ENCODE measurements at places on chromosomes 3 and 15. TPM values are rescaled to one million over a fixed set of nuclear protein-coding genes. Genes with fewer than 3 reads are reported as not detected.
A peak's percentile ranks its signal among the peaks of the same experiment; 100 is the strongest.

The SV2B gene
- 10.3 TPM for total RNA-seq

The ANKRD34C gene
- not detected for total RNA-seq

The GLDN gene
- total RNA-seq: 0.48 TPM

The AADAC gene
- total RNA-seq: 0.95 TPM

The C15orf62 gene
- not detected for total RNA-seq

The AADACL2 gene
- not detected for total RNA-seq

The FGF12 gene
- 0.32 TPM for total RNA-seq

The MME gene
- total RNA-seq: 0.82 TPM

The GOLGA8R gene
- 3.7 TPM for total RNA-seq

The GOLGA8S gene
- total RNA-seq: not detected

DNA sequence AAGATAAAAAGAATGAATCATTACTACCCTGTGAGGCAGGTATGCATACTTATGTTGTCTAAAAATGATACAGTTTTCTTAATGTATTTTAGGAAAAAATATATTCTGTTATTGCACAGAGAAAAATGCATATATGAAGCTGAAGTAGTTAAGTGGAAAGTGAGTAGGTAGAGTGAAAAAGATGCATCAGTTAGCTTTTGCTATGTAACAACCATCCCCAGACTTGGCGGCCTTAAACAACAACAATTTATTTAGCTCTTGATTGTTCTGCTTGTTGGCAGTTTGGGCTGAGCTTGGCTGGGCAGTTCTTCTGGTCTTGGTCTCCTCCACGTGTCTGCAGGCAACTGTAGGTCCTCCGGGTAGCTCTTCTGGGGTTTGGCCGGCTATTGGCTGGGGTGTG, 45.7 kb downstream of the SLC6A6 start:
- no peak overlapping the region for H3K4me3 ChIP-seq
- H3K36me3 ChIP-seq: no peaks in the 10 kb centered on the region
- DNase-seq: no peak
- peaks cover 12% of the 10 kb centered on the region for H3K4me1 ChIP-seq

DNA sequence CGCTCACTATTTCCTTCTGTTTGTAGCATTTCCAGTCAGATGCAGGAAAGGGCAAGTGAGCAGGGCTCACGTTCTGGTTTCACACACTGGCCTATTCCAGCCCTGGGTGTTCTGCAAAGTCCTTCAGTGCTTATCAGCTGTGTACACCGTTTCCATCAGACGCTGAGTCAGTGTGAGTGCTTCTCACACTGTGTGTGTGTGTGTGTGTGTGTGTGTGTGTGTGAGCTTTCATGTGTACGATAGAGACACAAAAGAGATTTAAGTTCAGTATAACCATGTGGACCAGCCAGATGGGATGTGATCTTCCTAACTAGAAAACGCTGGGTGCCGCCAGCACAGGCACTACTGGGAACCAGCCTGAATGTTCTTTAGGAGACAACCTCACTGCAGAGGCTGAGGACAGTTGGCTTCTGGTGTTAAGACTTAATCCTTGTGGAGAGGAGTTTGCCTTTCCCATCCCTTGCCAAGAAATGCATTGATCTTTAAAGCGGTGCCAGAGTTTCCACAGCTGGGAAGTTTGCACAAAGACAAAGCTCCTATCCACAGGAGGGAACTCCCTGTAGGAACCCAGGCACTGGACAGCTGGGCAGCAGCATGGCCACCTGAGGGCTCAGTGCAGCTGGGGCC, 3.9 kb upstream of the CHSY1 start:
- no peak overlapping the region for H3K4me3 ChIP-seq
- H3K27ac ChIP-seq: no peak overlapping the region

DNA sequence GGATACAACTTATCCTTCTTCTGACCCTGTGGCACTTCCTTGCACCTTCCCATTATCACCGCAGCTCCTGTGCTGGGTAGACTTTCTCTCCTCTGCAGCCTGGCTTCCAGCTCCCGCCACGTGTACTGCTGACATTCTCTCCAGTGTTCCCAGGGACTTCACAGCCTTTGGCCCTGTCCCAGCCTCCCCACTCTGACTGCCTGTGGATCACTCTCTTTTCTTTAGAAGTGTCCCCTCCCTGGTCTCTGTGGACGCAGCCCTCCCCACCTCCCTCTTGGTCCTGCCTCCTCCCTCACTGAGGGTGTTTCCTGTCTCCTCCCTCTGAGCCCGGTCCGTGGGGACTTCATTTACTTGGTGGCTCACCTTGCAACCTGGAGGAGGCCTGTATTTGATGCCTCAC, 17.4 kb downstream of the PDIA5 start:
- no peaks in the 10 kb centered on the region for H3K36me3 ChIP-seq
- peaks cover 67% of the 10 kb centered on the region for H3K4me1 ChIP-seq
- no peak overlapping the region for H3K4me3 ChIP-seq
- H3K27ac ChIP-seq: peak overlapping the region; percentile 64
- H3K27me3 ChIP-seq: no peaks in the 10 kb centered on the region
- DNase-seq: no peak

DNA sequence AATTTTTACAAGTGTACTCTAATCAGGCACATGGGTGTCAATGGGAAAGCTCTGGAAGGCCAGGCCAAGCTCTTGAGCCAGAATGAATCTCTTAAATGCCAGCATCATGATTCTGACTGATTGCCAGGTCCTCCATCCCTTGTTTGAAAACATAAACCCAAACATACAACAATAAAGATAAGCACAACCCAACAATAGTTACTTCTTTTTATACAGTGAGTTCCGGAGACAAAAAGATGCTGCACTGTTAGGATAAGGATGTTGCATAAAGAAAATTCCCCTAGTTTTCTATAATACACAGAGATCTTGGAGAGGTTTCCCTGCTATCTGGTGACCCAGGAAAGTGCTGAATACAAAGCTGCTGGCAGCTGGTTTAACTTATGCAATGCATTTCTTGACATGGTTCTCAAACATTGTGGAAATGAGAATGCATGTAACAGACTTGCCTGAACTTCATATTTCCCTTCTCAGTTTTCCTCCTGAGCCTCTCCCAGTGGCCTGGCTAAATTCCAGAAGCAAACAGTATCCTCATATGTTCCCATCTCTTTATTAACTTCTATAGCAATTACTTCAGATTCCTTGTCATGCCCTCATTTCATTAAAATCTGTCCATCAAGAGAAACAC, 180.1 kb upstream of the PRICKLE2 start:
- no peaks in the 10 kb centered on the region for H3K27me3 ChIP-seq
- H3K36me3 ChIP-seq: no peaks in the 10 kb centered on the region
- no peak overlapping the region for H3K4me3 ChIP-seq
- no peak for DNase-seq
- no peaks in the 10 kb centered on the region for H3K4me1 ChIP-seq
- no peak overlapping the region for H3K27ac ChIP-seq

DNA sequence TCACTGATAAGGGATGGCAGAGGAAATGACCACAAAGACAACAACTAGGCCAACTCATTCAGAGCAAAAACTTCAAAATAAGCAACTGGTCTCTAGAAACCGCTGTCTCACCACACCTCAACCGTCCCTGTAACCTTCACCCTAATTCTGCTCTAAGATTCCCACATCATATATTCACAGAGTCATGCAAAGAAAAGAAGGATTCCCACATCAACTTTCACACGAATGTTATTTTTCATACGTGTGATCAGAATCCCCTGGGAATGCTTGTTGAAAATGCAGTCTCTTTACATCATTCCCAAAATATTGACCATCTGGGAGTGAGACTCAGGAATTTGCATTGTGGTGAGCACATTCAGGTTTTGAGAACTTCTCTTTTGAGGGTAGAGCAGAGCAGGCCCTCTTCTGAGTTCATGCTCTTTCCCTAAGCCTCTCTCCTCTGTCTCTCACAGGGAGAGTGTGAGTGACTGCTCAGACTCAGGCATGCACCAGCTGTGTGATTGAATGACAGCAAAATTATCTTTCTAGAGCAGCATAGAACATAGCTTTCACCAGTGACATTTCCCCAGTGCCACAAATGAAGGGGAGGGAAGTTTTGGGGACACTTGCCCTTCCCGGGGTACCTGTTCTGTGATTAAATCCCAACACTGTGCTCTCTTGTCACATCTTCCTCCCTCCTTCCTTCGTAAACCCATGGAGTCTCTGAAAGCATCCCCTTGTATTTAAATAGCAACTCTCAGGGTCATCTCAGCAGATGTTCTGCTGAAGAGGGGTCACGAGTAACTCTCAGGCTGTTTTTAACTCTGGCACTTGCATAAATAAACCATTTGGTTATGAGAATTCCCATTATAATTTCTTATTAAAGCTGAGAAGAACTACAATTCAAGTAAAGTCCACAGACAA, 170.9 kb downstream of the PLCL2 start:
- H3K4me3 ChIP-seq: no peak overlapping the region
- H3K27ac ChIP-seq: no peak overlapping the region
- no peak for DNase-seq
- H3K4me1 ChIP-seq: no peaks in the 10 kb centered on the region
- H3K27me3 ChIP-seq: no peaks in the 10 kb centered on the region
- no peaks in the 10 kb centered on the region for H3K36me3 ChIP-seq

- H3K36me3 ChIP-seq: no peaks in the 10 kb centered on the region
- H3K4me3 ChIP-seq: no peak overlapping the region
These were observed 16.8 kb upstream of the FMN1 start for GRCh38 chr15:33211176-33211808.

DNA sequence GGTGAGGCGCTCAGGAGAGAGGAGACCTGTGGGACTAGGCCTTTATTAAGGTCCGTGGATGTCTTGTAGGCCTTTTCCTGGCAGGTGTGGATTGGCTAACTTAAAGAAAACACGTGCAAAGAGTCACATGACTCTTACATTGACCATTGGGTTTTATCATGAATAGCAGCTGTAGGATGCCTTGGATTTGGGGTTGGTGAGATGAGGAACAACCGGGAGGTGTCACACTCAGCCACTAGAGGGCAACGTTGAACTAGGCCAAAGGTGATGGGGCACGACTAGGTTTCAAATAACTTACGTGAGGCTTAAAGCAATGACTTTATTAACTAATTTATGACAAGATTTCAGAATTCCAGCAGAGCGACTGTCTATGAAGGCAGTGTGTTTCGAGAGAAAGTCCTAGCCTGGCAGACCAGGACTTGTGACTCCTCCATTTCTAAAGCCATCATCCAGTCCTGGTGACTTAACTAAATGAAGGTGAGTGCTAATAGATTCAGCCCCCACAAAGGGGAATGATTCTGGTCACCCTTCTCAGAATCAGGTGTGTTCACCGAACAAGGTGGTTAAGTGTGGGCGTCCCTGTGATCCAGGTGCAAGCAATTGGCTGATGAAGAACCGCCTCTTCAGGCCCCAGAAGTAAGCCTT, 345.6 kb downstream of the MCTP2 start:
- no peak overlapping the region for H3K27ac ChIP-seq
- peak; percentile 10 for DNase-seq

GRCh38 chr3:179652447-179653095, at the start of gene USP13:
Gene USP13 (plus strand): TSS chr3:179653040. CDS start chr3:179653226, 186 bp downstream.
- H3K4me3 ChIP-seq: peak within 1 kb of the TSS; percentile 76
- no peaks in the 10 kb centered on the region for H3K36me3 ChIP-seq
- H3K4me1 ChIP-seq: peaks cover 7% of the 10 kb centered on the region
- peak; percentile 54 for DNase-seq

DNA sequence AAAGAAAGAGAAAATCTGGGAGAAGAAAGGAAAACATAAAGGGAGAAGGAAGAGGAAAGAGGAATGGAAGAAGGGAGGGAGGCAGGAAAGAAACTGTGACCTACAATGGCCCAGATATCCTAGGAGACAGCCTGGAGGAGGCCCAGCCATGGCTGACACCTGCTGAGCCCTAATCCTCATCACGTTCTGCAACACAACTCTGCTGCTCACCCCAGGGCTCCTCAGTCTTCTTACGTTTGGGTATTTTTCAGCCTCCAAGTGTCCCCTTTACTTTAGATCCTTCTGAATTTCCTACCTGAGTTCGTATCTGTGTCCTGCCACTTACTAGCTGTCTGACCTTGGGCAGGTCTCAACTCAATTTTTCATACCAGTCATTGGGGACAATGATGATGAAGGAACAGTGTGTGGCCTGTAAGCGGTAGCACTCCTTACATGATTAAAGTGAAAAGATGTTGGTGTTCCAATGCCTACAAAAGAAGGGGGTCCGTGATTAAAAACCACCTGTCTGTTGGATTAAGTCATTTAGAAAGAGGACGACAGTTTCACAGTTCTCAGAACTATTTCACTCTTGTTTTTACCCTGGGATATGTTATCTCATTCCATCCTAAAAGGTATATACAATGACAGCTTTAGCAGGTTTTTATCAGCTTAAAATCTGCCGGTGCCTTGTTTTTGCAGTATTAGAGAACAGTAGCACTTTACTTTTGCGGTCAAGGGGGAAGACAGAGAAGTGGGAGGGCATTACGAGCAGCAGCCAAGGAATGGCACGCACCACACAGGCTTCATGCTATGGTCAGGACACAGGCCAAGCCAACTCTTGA, 47.4 kb downstream of the CCR4 start:
- DNase-seq: no peak
- no peaks in the 10 kb centered on the region for H3K36me3 ChIP-seq
- no peaks in the 10 kb centered on the region for H3K4me1 ChIP-seq
- no peak overlapping the region for H3K27ac ChIP-seq

DNA sequence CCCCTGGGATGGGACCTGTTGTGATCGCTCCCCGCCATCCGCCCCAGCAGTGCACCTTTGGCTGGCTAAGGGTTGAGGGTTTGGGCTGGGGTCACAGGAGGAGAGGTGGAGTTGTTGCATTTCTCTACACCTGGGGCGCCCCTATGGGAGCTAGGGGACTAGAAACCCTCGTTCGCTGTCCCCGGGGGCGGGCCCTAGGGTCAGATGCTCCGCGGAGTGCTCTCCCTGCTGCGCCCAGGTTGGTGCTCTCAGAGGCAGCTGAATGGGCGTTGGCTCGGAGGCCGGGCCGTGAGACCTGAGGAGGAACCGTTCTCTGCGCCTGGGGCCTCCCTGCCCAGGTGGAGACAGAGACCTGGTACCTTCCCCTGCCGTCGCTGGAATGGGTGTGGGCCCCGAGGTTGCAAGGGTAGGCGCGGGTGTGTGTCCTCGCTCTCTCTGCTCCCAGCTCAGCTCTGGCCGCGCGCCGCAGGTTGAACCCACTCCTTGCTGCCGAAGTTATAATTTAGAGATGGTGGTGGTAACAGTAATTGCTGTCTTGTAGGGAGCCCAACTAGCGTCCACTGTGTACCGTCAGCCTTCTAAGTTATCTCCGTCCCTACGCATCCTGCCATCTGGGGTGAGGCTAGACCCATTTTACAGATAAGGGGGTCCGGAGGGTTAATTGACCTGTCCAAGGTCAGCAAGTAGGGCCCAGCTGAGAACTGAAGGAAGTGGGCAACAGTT, 965 bp downstream of the FLNB start:
- H3K4me3 ChIP-seq: peak overlapping the region; percentile 80
- H3K4me1 ChIP-seq: peaks cover 44% of the 10 kb centered on the region
- no peaks in the 10 kb centered on the region for H3K27me3 ChIP-seq
- DNase-seq: peak; percentile 73

GRCh38 chr3:129645286-129645685, 38.8 kb upstream of the PLXND1 start:
- no peak for DNase-seq
- no peak overlapping the region for H3K27ac ChIP-seq
- no peak overlapping the region for H3K4me3 ChIP-seq
- no peaks in the 10 kb centered on the region for H3K36me3 ChIP-seq

- H3K27ac ChIP-seq: no peak overlapping the region
- H3K4me1 ChIP-seq: no peaks in the 10 kb centered on the region
- no peaks in the 10 kb centered on the region for H3K27me3 ChIP-seq
- no peak overlapping the region for H3K4me3 ChIP-seq
- no peak for DNase-seq
- H3K36me3 ChIP-seq: peaks cover 7% of the 10 kb centered on the region
These were observed 17.6 kb downstream of the ZDHHC3 start for GRCh38 chr3:44958386-44958785.

All from transverse colon (tissue), 4 donors.